ENCODE measurements at places on chromosomes 7 and 10.

GRCh38 chr7:56078196-56078595 is 14.1 kb downstream of the SUMF2 start:
- DNase-seq: no peak
- no peak overlapping the region for H3K27ac ChIP-seq
- H3K4me3 ChIP-seq: no peak overlapping the region

DNA sequence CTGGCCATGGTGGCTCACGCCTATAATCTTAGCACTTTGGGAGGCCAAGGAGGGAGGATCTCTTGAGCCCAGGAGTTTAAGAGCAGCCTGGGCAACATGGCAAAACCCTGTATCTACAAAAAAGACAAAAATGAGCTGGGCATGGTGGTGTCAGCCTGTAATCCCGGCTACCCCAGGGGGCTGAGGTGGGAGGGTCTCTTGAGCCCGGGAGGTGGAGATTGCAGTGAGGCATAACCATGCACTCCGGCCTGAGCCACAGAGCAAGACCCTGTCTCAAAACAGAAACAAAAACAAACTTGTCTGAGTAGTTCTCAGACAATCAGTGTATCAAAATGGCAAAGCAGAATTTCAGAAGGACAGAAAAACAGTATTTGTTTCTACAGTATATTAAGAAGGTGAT is 45.2 kb upstream of the BPGM start:
- no peaks in the 10 kb centered on the region for H3K36me3 ChIP-seq
- H3K27ac ChIP-seq: no peak overlapping the region
- no peak for DNase-seq
- H3K4me1 ChIP-seq: peaks cover 4% of the 10 kb centered on the region

DNA sequence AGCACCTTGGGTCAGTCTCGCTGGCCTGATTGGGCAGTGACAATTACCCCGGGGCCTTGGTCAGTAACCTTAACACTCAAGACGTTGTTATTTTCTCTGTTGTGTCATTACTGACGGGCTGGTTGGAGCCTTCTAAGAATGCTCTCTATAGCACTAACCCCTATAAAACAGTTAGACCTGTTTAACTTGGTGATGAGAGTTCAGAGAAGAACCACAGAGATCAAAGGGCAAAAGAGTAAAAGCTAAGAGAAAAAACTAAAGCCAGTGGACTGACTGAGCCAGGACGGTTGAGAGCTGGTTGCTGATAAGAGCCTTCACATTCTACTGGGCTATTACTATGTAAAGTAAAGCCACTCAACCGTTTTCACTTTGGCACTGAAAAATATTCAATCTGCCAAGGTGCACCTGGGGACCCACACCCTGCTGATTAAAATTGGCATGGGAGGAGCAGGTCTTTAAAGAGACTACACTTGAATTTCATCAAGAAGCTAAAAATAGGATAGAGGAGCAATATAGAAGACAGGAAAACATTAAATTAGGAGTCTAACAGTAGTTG is 13.6 kb upstream of the ITGB1 start:
- H3K27me3 ChIP-seq: no peaks in the 10 kb centered on the region
- no peak overlapping the region for H3K27ac ChIP-seq
- no peak overlapping the region for H3K4me3 ChIP-seq
- no peak for DNase-seq

GRCh38 chr10:6065406-6065805 is 3.2 kb upstream of the IL2RA start:
- H3K27ac ChIP-seq: no peak overlapping the region
- H3K4me1 ChIP-seq: no peaks in the 10 kb centered on the region
- H3K36me3 ChIP-seq: no peaks in the 10 kb centered on the region
- H3K4me3 ChIP-seq: no peak overlapping the region

- no peaks in the 10 kb centered on the region for H3K4me1 ChIP-seq
- no peak overlapping the region for H3K27ac ChIP-seq
- no peak for DNase-seq
- no peaks in the 10 kb centered on the region for H3K27me3 ChIP-seq
- H3K4me3 ChIP-seq: no peak overlapping the region
Observed at GRCh38 chr10:86206240-86206579, 160.4 kb downstream of the GRID1 start.

GRCh38 chr10:119441921-119442757 is 100.4 kb downstream of the RGS10 start:
- H3K36me3 ChIP-seq: peaks cover 31% of the 10 kb centered on the region
- H3K27ac ChIP-seq: peak overlapping the region; percentile 70
- no peaks in the 10 kb centered on the region for H3K27me3 ChIP-seq
- no peak for DNase-seq
- no peak overlapping the region for H3K4me3 ChIP-seq

DNA sequence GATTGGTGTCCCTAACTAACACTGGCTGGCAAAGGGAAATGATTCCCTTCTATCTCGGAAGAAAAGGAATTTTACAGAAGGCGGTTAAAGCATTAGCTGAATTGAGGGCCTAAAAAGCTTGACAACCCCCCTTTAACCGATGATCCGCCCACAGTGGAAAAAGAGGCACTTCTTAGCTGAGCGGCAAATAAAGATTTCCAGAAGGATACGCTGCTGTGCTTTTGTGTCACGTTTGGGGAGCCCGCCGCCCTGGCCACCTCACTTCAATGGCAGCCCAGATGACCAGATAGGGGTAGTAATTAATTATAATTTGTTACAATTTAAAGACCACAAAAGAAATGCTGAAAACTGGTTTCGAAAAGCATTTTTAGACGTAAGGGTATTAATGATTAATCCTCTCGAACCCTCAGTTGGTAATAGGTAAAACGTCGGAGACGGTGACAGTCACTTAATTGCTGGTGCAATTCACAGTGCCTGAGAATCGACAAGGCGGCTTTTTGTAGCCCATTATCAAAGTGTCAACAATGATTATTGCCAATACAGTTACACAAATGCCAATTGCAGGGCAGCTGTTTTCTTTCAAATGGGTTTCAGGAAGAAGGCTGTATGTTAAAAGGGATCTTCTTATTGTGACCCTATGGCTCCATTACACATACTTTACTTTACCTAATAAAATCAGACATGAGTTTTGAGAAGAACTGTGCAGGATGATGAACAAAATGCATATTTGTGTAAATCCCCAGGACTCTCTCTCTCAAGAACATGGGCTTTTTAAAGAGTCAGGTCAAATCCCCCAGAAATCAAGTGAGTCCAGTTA is 154.1 kb downstream of the PIP4K2A start:
- DNase-seq: no peak
- H3K36me3 ChIP-seq: no peaks in the 10 kb centered on the region
- H3K4me3 ChIP-seq: no peak overlapping the region
- H3K27me3 ChIP-seq: no peaks in the 10 kb centered on the region

GRCh38 chr7:151508991-151509390 is 10.7 kb downstream of the RHEB start:
- DNase-seq: no peak
- peak overlapping the region; percentile 59 for H3K27ac ChIP-seq
- peaks cover 80% of the 10 kb centered on the region for H3K4me1 ChIP-seq
- no peaks in the 10 kb centered on the region for H3K27me3 ChIP-seq
- H3K36me3 ChIP-seq: no peaks in the 10 kb centered on the region
- no peak overlapping the region for H3K4me3 ChIP-seq

DNA sequence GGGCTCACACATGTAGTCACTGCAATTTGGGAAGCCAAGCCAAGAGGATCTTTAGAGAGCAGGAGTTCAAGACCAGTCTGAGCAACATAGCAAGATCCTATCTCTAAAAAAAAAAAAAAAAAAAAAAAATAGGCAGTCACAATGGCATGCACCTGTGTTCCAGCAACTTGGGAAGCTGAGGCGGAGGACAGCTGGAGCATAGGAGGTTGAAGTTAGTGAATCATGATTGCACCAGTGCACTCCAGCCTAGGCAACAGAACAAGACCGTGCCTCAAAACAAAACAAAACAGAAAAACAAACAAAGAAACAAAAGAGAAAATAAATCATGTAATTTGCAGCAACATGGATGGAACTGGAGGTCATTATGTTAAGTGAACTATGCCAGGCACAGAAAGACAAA is 33.6 kb upstream of the BICC1 start:
- no peak for DNase-seq
- no peaks in the 10 kb centered on the region for H3K27me3 ChIP-seq
- peaks cover 6% of the 10 kb centered on the region for H3K4me1 ChIP-seq
- H3K27ac ChIP-seq: no peak overlapping the region

DNA sequence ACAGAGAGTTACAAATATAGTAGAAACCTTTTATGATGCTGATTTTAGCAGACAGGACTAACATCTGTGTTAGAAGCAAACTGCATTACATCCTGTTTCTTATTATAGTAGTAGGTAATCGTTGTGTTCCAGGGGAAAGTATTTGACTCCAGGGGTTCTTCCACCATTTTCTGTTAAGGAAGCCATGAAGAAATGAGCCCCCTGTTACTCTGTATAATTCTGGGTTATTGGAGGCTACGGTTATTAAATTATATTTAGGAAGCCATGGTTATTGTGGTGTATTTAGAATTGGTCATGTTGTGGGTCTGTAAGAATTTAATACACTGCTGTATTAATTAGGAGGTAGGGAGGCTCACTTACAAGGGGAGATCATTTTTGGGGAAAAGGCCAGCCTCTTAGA is 175.8 kb upstream of the AGK start:
- no peaks in the 10 kb centered on the region for H3K4me1 ChIP-seq
- H3K36me3 ChIP-seq: no peaks in the 10 kb centered on the region
- H3K27ac ChIP-seq: no peak overlapping the region
